CD4-positive, alpha-beta T cell treated with Interleukin-17A for 1 hour (primary cell): ENCODE measurements at places on chromosomes 7 and 10.

DNA sequence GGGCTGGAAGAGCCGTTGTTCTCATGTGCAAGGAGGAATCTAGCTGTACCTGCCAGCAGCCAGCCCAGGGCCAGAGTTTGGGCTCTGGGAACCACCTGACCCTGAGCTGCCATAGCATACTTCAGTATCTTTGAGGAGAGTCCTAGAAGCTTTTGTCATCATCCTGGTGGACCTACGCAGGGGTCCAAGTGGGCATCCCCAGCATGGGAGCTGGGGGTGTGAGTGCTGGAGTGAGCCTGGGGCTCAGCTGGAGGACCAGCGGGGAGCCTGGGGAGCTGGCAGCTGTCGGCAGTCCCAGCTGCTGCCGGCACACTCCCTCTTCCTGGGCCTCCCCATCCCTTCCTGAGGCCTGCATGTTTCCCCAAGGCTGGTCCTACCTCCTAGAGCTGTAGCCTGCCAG, 32.5 kb downstream of the C10orf105 start:
- DNase-seq, result no peak

DNA sequence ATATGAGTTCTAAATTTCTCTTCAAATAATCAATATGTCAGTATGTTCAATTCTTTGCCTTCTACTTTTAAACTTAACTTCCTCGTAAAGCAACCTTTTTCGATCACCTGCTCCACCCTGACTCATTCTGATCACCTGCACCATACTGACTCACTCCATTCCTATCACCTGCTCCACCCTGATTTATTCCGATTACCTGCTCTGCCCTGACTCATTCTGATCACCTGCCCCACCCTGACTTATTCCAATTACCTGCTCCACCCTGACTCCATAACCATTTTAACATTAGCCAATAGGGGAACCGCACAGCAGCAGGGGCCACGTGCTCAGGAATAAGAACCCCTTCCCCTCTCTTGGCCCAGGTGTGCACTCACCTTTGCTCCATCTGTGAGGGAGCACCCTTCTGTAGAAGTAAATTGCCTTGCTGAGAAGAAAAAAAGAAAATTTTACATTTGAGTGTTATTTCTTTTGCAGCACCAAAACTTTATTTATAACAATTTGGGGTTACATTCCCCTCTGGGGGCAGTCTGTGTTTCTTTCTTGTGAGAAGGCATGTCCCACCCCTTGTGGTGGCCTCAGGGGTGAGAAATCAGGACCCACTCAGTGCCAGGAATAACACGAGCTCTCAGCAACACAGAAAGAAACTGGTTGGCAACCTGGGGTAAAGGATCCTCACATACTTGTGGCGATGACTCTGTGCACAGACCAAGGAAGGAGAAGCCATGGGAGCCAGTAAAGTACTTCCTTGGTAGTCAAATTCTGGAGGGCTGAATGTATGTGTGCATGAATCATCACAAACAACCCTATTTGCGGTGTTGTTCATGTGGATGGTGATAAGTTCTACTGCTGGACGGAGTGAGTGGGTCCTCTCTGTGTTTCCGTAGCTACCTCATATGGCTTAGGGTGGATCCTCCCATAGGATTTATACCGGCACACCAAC, 29.4 kb upstream of the PPP1R9A start:
- DNase-seq, result no peak

GRCh38 chr7:36283711-36284130, 105.9 kb upstream of the ANLN start:
- peak; percentile 46 for DNase-seq

GRCh38 chr10:79982362-79982800, 33.5 kb upstream of the SFTPD start:
- DNase-seq, result no peak

- DNase-seq, result no peak
These were observed 2.2 kb downstream of the PDZD7 start for GRCh38 chr10:101028446-101029337.

DNA sequence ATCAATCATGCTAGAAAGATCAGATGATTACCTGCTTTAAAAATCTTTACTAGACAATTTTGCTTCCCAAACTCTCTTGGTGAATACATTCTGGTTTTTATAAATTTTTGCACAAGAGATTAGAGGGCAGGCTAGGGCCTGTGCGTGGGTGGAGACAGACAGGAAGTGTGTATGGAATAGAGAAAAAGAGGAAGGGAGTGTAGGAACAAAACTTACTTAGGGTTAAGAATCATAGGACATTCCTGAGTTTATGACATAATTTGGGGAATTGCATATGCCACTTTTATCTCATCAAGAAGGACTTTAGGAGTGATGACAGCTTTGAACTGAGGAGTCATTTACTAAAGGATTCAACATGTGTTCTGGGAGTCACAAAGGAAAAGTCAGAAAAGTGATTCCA, 31.3 kb downstream of the LAMB1 start:
- DNase-seq, result no peak

GRCh38 chr7:47553309-47553708, 28.6 kb downstream of the TNS3 start:
- DNase-seq, result no peak

DNA sequence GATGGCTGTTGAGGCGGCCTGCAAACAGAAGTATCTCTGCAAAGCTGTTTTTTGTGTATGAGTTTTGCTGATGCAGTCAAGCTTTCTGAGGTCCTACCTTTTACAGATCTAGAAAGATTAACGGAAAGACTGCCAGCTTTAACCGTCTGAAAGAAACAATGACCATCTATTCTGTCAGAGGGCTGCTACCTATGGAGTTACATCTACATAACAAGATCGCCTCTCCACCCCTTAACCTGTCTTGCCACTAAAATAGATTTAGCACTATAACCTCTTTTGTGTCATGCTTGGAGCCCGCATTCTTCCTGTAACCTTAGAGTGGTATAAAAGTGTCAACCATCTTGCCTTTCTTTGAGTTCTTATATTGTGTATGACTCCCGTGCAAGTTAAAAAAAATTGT, 291.2 kb downstream of the POM121L12 start:
- no peak for DNase-seq
